ENCODE measurements at places on chromosomes 1 and 21. TPM values are rescaled to one million over a fixed set of nuclear protein-coding genes. Genes with fewer than 3 reads are reported as not detected.
A peak's percentile ranks its signal among the peaks of the same experiment; 100 is the strongest.

- H3K4me1 ChIP-seq: peaks cover 39% of the 10 kb centered on the region
- H3K36me3 ChIP-seq: no peaks in the 10 kb centered on the region
- no peak overlapping the region for H3K4me3 ChIP-seq
Observed at GRCh38 chr1:155932487-155932886, 1.7 kb downstream of the KHDC4 start.

DNA sequence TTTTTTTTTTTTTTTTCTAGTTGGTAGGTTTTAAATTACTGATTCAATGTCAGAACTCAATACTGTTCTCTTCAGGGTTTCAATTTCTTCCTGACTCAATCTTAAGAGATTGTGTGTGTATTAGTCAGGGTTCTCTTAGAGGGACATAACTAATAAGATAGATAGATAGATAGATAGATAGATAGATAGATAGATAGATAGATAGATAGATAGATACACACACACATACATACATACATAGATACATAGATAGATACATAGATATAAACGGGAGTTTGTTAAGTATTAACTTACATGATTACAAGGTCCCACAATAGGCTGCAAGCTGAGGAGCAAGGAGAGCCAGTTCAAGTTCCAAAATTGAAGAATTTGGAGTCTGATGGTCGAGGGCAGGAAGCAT lies 251.3 kb downstream of the SMYD3 start:
- H3K36me3 ChIP-seq: no peaks in the 10 kb centered on the region
- H3K4me3 ChIP-seq: no peak overlapping the region
- no peak for DNase-seq
- H3K27me3 ChIP-seq: no peaks in the 10 kb centered on the region
- no peak overlapping the region for H3K27ac ChIP-seq

DNA sequence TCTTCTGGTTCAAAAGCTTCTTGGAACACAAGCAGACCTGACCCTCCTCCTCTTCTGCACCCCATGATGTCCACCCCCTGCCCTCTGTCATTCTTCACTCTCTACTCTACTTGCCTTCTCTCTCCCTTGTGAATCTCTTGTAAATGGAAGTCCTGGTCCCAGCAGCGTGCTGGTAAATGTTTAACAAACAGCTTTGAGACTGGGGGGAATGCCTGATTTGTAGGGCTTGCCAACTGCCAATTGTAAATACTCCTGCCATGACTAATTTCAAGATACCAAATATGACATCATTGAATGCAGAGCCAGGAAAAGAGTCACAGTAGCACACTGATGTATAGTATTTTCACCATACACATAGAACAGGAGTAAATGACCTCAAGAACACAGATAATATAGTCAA lies 40.9 kb upstream of the LRRN2 start:
- no peaks in the 10 kb centered on the region for H3K4me1 ChIP-seq
- H3K27ac ChIP-seq: no peak overlapping the region
- no peak for DNase-seq

- no peaks in the 10 kb centered on the region for H3K27me3 ChIP-seq
Observed at GRCh38 chr21:21688889-21689288, 690.7 kb downstream of the NCAM2 start.

GRCh38 chr1:10629091-10629815 lies 154.5 kb downstream of the PEX14 start:
- H3K27me3 ChIP-seq: no peaks in the 10 kb centered on the region
- H3K4me1 ChIP-seq: peaks cover 11% of the 10 kb centered on the region
- no peak overlapping the region for H3K27ac ChIP-seq

ICOSLG gene
- 4.1 TPM for total RNA-seq

- no peak for DNase-seq
- no peak overlapping the region for H3K4me3 ChIP-seq
- H3K36me3 ChIP-seq: no peaks in the 10 kb centered on the region
- H3K27me3 ChIP-seq: no peaks in the 10 kb centered on the region
Observed at GRCh38 chr1:222641269-222641948, 23.5 kb downstream of the MIA3 start.

DNA sequence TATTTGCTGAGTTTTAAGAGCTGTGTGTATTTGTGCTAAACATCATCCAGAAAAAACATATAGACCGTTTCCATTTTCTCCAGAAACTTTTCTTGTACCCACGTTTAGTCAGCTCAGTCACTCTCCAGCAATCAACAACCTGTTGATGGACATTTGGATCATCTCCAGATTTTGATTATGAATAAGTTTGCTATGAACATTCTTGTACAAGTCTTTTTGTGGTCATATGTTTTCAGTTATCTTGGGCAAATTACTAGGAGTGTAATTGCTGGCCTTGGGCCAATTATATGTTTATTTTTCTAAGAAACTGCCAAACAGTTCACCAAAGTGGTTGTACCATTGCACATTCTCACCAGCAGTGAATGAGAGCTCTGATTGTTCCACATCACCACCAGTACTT lies 221.8 kb downstream of the CENPF start:
- H3K27ac ChIP-seq: no peak overlapping the region
- H3K4me3 ChIP-seq: no peak overlapping the region
- no peaks in the 10 kb centered on the region for H3K4me1 ChIP-seq

DNA sequence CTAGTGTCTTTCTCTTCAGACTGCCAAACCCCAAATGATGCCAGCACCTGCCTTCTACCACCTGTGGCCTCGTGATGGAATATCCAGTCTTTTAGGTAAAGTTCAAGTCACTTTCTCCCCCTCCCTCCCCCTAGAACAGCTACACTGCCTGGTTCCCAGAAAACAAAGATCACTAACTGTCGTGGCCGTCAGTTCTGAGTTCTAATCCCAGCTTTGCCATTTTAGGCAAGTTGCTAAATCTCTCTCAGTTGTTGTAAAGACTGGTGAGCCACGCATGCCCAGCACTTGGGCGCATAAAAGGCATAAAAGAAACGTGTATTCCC lies 648 bp upstream of the TRAPPC3 start:
- H3K27me3 ChIP-seq: no peaks in the 10 kb centered on the region
- H3K36me3 ChIP-seq: no peaks in the 10 kb centered on the region
- H3K4me1 ChIP-seq: peaks cover 35% of the 10 kb centered on the region
- DNase-seq: no peak
- H3K27ac ChIP-seq: peak overlapping the region; percentile 87

SPRR2E gene
- total RNA-seq: not detected

GRCh38 chr1:248406721-248407692 lies 4.2 kb downstream of the OR2T1 start:
- H3K27me3 ChIP-seq: no peaks in the 10 kb centered on the region
- no peak overlapping the region for H3K27ac ChIP-seq
- no peaks in the 10 kb centered on the region for H3K4me1 ChIP-seq
- no peak for DNase-seq
- H3K4me3 ChIP-seq: no peak overlapping the region

DNA sequence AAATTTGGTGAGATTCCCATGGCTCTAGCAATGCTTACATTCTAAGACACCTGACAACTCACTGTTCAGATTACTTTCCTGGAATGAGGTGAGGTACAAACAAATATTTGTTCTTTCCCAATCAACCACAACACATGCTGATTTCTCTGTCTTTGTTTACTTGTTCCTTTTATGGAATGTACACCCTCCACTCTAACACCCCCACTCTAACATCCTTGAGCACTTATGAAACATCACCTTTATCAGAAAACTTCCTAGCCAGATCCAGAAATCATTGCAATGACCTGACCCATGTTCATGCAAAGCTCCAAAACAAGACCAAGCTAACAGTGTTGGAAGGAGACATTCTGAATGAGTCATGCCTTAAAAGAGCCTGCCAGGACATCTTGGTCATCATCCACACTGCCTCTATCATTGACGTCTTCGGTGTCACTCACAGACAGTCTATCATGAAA lies 35.5 kb downstream of the HSD3B1 start:
- no peak overlapping the region for H3K4me3 ChIP-seq
- H3K36me3 ChIP-seq: no peaks in the 10 kb centered on the region
- H3K27ac ChIP-seq: no peak overlapping the region
- H3K4me1 ChIP-seq: no peaks in the 10 kb centered on the region
- no peaks in the 10 kb centered on the region for H3K27me3 ChIP-seq

DNA sequence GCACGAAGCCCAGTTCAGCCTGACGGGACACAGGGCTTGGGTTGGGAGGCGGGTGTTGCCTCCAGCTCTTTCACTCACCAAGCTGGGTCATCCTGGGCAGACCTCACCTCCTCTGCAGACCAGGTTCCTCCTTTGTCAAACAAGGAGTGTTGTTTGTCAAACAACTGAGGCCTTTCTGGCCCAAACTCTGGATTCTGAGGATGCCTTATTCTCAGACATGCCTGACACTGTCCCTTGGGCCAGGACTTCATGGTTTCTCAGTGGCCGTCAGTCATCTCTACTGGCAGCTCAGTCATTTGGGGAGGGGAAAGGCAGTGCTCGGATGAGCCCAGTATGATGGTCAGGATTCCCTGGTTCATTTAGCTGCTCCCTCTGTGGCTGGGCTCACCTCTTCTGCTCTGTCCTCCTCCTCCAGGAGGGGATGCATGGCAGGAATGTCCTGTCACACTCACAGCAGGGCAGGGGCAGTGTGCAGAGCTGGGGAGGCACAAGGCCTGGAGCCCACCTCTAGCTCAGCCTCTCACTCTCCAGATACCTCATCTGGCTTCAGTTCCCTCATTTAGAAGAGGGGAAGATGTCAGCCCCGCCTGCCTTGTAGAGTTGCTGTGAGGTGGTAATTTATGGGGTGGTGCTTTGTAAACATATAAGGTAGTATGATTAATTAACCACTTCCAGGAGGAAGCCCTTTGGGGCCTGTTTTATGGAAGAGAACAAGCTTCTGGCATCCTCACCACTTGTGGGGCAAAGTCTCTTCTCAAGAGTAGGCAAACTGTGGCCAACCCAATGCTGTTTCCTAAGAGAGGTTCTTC lies 20.6 kb downstream of the SLC2A1 start:
- no peaks in the 10 kb centered on the region for H3K36me3 ChIP-seq
- DNase-seq: no peak
- H3K4me3 ChIP-seq: no peak overlapping the region
- H3K27me3 ChIP-seq: no peaks in the 10 kb centered on the region

DNA sequence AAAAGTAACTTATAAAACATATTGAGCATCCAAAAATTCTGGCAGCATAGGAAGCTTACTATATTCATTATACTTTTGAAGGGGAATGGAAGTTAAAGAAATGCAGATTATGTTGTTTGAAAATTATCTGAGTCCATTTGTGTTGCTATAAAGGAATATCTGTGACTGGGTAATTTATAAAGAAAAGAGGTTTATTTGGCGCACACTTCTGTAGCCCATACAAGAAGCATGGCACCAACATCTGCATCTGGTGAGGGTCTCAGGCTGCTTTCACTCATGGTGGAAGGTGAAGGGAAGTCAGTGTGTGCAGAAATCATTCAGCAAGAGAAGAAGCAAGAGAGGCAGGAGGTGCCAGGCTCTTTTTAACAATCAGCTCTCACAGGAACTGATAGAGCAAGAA lies 55.5 kb upstream of the BACH1 start:
- H3K4me3 ChIP-seq: no peak overlapping the region
- DNase-seq: no peak
- no peak overlapping the region for H3K27ac ChIP-seq
- H3K4me1 ChIP-seq: no peaks in the 10 kb centered on the region
- no peaks in the 10 kb centered on the region for H3K36me3 ChIP-seq

GRCh38 chr1:207004931-207005830 lies 27.4 kb downstream of the C1orf116 start:
- no peaks in the 10 kb centered on the region for H3K36me3 ChIP-seq
- peak; percentile 79 for DNase-seq
- H3K27me3 ChIP-seq: no peaks in the 10 kb centered on the region
- peaks cover 12% of the 10 kb centered on the region for H3K4me1 ChIP-seq

- no peaks in the 10 kb centered on the region for H3K36me3 ChIP-seq
- no peak for DNase-seq
- no peaks in the 10 kb centered on the region for H3K27me3 ChIP-seq
- H3K27ac ChIP-seq: no peak overlapping the region
- no peak overlapping the region for H3K4me3 ChIP-seq
Observed at GRCh38 chr1:212354464-212354863, 60.2 kb downstream of the PACC1 start.

DNA sequence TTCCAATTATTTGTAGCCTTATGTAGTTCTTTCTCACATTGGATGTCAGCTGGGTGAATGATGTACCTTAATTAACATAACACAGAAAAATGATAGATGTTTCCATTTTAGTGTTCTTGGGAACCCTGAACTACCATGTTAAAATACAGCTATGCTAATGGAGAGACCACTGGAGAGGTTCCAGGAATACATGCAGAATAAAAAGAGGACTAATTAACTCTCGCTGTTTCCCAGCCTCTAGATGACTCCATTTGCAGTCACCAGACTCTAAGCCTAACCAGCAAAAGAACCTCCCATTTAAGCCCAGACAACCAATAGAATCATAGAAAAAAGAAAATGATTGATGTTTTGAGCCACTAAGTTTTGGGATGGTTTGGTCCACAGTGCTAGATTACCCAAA lies 36.2 kb downstream of the CLCA4 start:
- H3K27me3 ChIP-seq: no peaks in the 10 kb centered on the region
- H3K4me1 ChIP-seq: no peaks in the 10 kb centered on the region
- no peak overlapping the region for H3K27ac ChIP-seq
- H3K36me3 ChIP-seq: no peaks in the 10 kb centered on the region
- H3K4me3 ChIP-seq: no peak overlapping the region

DNA sequence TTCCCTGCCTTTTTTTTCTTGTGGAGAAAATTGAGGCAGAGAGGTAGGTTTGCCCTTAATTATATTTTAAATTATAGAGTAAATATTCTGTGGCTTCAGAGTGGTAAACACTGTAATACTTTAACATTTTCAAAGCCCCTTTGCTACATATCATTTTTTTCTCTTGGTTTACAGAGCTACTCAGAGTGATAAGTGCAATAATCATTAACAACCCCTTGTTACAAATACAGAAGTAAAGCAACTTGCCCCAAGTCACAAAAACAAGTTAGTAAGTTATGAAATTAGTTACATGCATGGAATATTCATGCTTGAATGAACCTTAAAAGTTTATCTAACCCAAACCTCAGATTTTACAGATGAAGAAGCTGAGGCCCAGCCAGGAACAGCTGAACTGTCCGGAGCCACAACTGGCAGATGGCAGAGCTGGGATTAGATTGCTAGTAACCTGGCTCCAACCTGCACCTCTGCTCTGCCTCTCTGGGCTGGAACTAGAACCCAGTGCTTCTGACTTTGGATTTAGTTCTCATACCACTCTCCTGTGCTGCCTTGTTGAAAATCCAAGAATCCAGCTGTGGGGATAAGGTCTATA lies 48.7 kb downstream of the TNN start:
- no peaks in the 10 kb centered on the region for H3K4me1 ChIP-seq
- no peaks in the 10 kb centered on the region for H3K27me3 ChIP-seq
- no peak overlapping the region for H3K27ac ChIP-seq
- H3K36me3 ChIP-seq: no peaks in the 10 kb centered on the region
- H3K4me3 ChIP-seq: no peak overlapping the region

DNA sequence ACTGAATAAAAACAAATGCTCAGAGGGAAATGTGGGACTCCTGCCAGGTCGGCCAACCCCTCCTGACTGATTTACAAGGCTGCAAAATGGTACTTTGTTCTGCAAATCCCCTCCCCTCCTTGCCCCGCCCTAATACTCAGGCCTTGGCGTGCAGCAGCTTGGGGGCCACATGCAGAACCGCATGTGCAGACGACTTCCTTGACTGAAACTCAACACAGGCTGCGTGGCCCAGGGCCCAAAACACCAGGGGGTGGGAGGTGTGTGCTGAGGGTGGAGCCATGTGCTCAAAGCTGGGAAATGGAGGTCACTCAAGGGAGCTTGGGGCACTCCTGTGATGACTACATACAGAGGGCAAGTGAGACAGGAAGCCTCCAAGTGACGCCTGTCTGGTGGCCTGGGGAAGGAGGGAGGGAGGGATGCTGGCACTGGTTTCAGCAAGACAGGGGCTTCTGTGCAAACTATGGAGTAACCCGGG lies 87.2 kb downstream of the MRPL37 start:
- peaks cover 70% of the 10 kb centered on the region for H3K4me1 ChIP-seq
- H3K27ac ChIP-seq: peak overlapping the region; percentile 73
- no peak overlapping the region for H3K4me3 ChIP-seq
- H3K36me3 ChIP-seq: no peaks in the 10 kb centered on the region
- H3K27me3 ChIP-seq: no peaks in the 10 kb centered on the region

All from testis (tissue), 5 donors.